ENCODE measurements at places on chromosomes 2 and 18.

DNA sequence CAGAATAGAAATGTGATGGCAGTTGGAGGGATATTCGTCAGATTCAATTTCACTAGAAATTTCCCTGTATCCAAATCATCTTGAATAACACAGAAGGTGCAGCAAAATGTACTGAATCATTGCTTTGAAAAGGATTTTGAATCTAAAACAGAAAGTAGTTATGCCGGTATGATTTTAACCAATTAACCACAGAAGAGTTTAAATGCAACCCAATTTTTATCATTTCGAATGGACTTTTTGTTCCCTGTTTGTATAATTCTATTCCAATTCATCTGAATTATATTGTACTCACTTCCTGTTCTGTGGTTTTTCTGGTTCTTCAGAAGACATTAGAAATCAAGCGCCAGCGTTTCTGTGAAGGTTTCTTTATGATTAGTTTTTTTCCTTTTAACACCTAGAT is 190.4 kb downstream of the MYO3B start:
- peak; percentile 13 for DNase-seq

DNA sequence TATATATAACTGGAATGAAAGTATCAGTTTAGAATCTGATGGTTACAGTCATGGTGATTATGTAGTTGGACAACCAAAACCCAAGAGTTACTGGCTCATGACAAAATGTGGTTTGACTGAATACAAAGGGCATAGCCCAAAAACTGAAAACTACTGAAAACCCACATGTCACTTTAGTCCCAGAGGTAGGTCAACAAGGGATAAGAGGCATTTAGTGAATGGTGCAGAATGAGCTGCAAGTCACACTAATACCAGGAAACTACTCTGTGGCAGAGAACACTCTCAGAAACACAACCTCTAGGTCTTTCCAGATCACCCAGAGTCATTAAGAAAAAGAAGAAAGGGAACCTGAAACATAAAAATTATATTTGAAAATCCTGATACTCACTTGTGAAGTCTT is 154.5 kb downstream of the AGPS start:
- DNase-seq: no peak

DNA sequence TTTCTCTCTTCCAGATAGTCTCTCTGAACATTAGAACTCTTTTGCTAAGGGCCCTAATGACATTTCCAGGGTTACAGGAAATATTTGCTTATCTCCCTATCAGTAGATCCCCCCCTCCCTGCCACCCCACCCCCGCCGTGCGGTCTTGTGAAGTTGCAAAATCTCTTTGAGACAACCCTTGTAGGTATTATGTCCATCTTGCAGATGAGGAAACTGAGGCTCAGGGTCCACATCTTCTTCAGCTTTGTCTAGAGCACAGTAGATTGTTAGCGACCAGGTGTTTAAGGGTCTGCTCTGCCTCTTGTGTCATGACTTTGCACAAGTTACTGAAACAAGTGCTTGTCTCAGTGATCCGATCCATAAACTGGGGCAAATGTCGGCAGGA is 65.8 kb upstream of the GATA6 start:
- no peak for DNase-seq

DNA sequence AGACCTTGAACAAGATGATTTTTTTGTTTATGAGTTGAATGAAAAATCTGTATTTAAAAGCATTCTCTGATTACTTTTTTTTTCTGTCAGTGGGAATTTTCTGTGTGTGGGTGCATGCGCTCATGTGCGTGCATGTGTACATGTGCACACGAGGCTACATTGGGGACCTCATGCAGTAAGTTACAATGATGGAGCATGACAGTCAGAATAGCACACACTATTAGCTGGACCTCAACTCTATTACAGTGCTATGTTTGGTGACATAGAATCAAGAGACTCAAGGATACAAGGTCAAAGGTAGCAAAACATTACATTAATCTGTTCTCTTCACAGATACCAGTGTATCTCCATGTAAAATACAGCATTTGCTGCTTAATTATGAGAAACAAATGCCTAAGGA is 276.8 kb upstream of the FIGN start:
- DNase-seq: no peak

- no peak for DNase-seq
These were observed 36.2 kb downstream of the DIPK1C start for GRCh38 chr18:74420926-74421325.

DNA sequence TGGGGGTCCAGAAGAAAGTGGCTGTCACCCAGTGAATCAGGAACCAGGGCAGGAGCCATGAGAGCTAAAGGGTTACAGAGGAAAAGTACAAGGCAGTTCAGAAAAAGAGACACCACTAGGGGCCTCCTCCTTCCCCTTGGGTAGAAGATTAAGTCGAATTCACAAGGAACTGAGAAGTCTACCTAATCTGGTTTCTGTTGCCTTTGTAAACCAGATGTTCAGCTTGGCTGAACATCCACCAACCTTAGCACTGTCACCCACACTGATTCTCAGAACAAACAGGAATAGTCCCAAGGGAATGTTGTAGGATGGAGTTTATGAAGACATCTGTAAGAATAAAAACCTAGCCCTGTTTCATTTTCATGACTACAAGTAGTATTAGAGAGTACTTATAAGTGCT is 90.4 kb upstream of the NOSTRIN start:
- DNase-seq: no peak

GRCh38 chr2:147109291-147109690 is 735.5 kb upstream of the ACVR2A start:
- no peak for DNase-seq

DNA sequence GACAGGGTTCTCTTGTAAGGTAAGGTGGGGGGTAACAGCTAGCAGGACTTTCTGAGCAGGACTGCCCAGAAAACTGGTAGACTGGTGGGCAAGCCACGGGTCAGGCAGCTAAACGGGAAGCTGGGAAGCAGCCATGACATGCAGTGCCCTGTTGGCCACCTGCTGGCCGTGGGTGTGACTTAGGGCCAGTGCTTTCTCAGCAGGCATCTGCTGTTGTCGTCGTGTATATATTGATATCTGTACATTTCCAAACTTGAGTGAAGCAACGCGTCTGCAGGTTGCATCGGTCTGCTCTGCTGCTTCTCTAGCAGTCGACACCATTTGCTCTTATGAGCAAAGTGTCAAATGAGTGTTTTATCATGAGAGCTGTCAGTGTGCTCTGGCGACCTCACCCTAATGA is 31.0 kb downstream of the COA5 start:
- DNase-seq: no peak

DNA sequence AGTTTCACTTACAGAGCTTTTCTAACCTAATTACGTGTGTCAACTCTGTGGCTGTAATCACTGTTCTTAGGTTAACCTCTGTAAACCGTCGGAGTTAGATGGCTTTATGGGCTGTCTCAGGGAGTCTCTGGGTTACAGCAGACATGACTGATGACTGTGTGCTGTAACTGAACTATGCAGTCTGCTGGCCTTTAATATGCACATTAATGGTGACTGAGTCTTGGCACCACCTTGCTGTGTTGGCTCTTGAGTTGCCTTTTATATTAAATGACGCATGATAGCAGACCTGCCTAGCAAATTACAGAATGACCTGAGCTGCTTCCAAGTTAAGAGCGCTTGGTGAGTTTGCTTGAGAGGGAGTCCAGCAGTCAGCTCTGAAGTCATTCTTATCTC is 90.1 kb downstream of the ACKR3 start:
- DNase-seq: no peak

- peak; percentile 50 for DNase-seq
These were observed 80.3 kb downstream of the DYNAP start for GRCh38 chr18:54671291-54671881.

- DNase-seq: no peak
These were observed 360.0 kb upstream of the LRATD1 start for GRCh38 chr2:14272396-14273075.

- peak; percentile 44 for DNase-seq
These were observed 127.4 kb downstream of the DPP4 start for GRCh38 chr2:161946489-161947107.

GRCh38 chr2:196566961-196567666 is 72.4 kb upstream of the CCDC150 start:
- no peak for DNase-seq

DNA sequence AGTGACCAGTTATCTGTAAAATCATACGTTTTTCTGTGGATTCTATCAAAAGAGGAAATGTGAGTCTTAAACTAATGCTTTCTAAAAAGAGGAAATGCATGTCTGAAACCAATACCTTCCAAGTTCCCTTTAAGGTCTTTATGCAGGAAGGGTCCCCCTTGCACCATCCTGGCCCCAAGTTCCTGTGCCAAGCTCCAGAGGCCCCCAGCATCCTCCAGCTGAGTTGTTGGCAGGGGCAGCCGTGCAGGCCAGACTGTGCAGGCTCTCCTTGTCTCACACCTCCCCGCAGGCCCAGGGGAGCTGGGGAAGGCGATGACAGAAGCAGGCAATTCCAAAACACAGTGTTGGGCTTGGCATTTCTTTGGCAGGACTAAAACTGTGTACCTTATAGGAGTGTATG is 39.2 kb downstream of the DPYSL5 start:
- peak; percentile 33 for DNase-seq

- no peak for DNase-seq
These were observed 72.7 kb upstream of the MGAT5 start for GRCh38 chr2:134181219-134181618.

DNA sequence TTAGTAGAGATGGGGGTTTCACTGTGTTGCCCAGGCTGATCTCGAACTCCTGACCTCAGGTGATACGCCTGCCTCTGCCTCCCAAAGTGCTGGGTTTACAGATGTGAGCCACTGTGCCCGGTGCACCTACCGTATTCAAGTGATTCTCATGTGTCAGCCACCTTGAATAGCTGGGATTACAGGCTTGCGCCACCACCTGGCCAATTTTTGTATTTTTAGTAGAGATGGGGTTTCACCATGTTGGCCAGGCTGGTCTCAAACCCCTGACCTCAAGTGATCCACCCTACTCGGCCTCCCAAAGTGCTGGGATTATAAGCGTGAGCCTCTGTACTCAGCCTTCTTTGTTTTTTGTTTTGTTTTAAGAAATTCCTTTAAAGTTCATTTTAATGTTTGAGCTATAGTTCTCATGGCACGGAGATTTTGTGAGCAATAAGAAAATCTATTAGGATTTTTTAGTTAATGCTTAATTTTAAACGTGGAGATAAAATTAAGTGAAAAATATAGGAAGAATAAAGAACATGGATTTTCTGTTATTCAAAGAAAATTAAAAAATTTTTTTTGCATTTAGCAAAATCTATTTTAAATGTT is 242.6 kb downstream of the PHLPP1 start:
- peak; percentile 65 for DNase-seq

- no peak for DNase-seq
These were observed 34.1 kb upstream of the CTAGE1 start for GRCh38 chr18:22451796-22452195.

GRCh38 chr2:73257425-73258125 is 23.5 kb downstream of the CCT7 start:
- DNase-seq: peak; percentile 24

DNA sequence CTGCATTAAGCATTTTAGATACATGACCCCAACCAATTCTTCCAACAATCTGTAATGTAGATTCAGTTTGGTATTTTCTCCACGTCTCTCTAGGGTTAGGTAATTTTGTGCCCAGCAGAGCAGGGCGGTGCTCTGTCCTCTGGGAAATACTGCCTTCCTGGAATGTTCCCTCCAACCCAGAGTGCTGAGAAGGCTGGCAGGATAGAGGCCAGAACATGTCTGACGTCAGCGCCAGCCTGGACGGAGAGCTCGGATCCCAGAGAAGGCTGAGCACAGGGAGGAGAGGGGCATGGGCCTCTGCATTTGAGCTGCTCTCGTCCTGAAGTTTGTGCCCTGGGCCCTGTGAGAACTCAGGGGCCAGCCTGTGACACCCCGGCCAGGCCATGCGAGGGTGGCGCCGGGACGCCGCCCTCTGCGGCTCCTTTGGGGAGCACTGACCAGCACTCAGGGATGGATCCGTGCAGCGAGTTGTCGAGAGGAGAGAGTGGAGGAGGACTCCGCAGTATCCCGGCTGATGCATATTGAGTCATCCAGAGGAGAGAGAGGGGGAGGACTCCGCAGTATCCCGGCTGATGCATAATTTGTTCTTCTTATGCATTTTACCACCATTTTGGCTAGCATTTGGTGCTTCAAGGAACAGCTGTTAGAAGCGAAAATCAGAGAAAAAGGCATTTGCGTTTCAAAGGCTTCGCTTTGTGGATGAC is 80.0 kb upstream of the PXDN start:
- DNase-seq: no peak

GRCh38 chr2:88602022-88602421 is 25.2 kb downstream of the EIF2AK3 start:
- no peak for DNase-seq

DNA sequence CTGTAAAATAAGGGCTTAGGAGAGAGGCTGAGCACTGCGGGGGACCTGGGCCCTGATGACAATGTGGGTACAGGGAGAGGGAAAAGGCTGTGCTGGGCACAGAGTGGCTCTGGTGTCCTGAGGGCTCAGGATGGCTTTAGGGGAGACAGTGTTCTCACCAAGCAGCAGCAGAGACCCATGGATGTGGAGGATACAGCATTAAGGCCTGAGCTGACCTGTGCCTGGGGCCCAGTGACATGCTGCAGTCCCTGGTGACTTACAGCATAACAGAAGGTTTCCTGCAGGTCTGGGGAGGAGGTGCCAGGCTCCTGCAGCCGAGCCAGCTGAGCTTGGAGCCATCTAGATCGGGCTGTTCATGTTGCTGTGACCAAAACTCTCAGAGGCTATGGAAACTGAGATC is 191.3 kb upstream of the SMAD2 start:
- no peak for DNase-seq

DNA sequence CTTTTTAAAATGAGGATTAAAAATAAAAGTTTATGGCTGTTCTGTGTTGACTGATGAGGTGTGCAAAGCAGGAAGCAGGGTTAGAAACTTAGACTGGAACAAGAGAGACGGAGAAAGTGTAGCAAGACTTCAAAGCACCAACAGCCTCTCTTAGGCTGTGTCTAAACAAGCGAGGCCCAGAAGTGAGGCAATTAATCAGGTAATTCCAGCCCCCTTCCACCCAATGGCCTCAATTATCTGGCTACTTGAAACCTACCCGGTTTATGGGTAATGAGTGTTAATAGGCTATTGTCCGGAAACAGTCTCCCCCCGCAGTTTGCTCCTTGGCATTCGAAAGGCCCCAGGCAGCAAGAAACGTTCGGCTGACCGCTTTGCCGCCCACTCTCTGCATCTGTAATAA is 171.7 kb upstream of the MYCN start:
- DNase-seq: no peak

- DNase-seq: no peak
These were observed 653 bp upstream of the ABI2 start for GRCh38 chr2:203327582-203327900.

- no peak for DNase-seq
These were observed 71.8 kb downstream of the PRELID3A start for GRCh38 chr18:12479536-12479935.

GRCh38 chr2:45729753-45730512 is 78.5 kb downstream of the PRKCE start:
- peak; percentile 78 for DNase-seq

DNA sequence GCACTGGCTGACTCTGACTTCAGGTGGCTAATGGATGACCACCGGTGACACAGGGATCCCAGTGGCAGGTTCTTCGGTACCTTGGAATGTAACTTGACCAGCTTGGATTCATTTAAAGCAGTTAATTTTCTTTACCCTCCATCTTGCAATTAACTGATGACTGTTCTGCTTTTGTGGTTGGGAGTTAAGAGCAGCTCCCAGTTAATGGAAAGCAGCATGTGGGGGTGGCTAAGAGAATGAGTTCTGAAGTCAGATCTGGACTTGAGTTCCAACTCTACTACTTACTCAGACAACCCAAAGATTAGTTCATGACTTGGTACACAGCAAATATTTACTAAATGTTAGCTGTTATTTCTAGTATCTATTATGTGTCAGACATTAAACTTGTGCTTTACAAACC is 58.5 kb downstream of the FAM228A start:
- no peak for DNase-seq

Data from suppressor macrophage treated with lipopolysaccharide for 1 hour (primary cell).